ENCODE measurements at places on chromosomes 6 and 20. TPM values are rescaled to one million over a fixed set of nuclear protein-coding genes. Genes with fewer than 3 reads are reported as not detected.

The SLC44A4 gene
- not detected for total RNA-seq

The SNHG17 gene
- 33.4 TPM for total RNA-seq

The AIF1 gene
- 11.7 TPM for total RNA-seq

The MACROD2 gene
- total RNA-seq, result not detected

The MLN gene
- not detected for total RNA-seq

The DNAH8 gene
- 0.03 TPM for total RNA-seq

The HLA-DMB gene
- total RNA-seq, result 19.1 TPM

- DNase-seq, result no peak
Observed at GRCh38 chr20:33621717-33622400, 40.3 kb upstream of the C20orf144 start.

DNA sequence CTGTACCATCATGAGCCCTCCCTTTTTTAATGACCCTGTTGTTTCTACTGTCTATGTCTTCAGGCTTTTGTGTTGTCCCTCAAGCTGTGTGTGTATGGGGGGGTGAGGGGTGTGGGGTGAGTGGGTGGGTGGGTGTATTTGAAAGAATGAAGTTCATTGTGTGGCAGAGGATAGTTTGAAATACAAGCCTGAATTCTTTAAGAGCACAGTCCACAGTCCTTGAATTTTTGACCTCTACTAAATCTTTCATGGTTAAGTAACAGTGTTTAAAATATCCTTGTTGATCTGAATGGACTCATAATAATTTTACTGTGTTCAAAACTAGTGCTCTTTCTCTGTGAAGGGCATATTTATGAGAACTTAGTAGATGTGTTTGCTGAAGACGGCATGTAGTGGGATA lies 10.0 kb downstream of the MRAP2 start:
- DNase-seq, result no peak

GRCh38 chr6:95572098-95572497 lies 5.2 kb upstream of the MANEA start:
- no peak for DNase-seq

DNA sequence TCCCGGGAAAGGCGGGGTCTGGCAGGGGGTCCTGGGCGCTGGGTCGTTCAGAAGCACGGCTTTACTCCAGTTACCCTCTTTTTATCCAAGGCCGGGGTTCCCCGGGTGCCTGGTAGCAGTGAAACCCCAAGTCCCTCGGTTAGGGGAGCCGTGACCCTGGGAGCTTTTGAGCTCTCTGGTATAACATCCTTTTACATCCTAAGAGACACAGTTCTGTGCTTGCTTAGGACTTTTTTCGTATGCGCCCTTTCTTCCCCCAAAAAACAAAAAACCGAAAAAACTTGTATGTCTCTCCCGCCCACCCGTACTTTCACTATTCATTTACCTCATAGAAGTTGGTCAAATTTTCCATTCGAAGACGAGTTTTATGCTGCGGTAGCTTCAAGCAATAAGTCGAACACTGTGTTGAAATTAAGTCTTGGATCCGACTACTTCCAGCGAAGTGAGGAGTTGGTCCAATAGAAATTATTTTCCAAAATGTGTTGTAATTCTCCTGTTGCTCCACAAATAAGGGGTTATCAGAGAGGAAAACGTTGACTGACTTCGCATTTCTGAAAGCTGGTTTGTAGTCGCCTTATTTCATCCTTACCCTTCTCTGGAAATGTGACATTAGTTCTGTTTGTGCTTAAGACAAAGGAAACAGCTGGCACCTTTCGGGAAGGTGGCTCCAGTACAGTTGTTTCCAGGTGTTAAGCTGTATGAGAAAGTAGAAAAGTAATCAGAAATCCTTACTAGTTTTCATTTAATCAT lies 816 bp upstream of the MAN1A1 start:
- peak; percentile 57 for DNase-seq

DNA sequence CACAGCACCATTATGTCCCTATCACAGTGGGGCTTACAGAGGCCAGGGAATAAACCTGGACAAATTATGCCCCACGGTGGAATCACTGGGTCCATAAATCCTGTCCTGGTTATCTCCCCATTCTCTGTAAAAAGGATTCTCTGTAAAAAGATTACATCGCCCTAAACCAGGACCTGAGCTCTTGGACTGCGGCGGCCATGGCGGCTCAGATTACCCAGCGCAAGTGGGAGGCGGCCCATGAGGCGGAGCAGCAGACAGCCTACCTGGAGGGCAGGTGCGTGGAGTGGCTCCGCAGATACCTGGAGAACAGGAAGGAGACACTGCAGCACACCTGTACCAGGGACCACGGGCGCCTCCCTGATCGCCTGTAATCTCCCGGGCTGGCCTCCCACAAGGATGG lies 8.4 kb upstream of the HLA-A start:
- no peak for DNase-seq

DNA sequence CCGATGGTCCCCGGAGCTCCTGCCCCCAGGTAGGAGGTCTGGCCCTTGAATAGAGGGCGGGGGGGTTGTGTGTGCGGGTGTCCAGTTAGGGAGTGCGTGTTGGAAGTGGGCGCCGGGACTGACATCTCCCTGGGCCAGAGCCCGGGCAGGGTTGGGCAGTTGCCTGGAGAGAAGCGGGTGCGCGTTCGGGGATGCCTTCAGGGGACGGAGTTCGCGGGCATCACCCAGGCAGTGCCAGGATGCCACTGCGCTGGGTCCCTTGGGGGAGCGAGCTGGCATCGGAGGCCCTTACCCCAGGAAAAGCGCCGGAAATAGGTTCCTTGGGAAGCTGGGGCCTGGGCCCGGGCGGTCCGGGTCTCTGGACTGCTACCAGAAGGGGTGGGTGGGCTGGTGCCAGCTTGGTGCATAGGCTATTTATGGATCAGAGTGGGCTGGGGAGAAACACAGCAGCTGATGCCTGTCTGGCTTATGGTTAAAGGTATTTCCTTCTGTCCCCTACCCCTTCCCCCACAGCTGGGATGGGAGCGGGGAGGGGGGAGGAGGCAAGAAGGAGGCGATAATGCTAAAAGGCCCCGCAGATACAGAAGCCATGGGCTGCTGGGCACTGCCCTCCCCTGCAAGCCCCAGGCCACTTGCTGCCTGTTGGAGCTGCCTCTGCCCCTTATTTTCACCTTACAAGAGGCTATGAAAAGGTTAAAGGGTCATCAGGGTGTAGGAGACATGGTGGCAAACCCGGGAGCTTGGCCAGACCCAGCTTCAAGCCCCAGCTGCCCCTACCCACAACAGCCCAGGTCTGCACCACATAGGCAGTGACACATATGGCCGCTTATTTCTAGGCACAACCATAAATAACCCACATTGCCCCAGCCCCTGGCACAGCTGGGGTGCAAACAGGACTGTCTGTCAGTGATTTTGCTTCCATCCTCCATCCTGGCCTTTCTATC lies 638 bp downstream of the PACSIN1 start:
- no peak for DNase-seq

- DNase-seq, result no peak
Observed at GRCh38 chr6:45613656-45614055, 235.9 kb upstream of the SUPT3H start.

DNA sequence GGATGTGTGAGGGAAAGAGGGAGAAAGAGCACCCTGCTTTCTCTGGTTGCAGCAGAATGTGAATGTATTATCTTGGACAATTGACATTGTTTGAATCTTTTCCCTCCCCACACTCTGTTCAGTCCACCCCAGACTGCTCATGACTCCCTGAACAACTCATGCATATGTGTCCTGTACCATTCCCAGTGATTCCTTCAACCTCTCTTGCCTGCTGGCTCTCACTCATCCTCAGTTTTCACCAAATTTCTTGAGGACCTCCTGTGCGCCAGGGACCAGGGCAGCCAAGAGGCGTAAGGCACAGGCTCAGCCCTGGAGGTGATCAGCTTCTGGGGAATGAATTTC lies 5.4 kb downstream of the NOX3 start:
- DNase-seq, result no peak

DNA sequence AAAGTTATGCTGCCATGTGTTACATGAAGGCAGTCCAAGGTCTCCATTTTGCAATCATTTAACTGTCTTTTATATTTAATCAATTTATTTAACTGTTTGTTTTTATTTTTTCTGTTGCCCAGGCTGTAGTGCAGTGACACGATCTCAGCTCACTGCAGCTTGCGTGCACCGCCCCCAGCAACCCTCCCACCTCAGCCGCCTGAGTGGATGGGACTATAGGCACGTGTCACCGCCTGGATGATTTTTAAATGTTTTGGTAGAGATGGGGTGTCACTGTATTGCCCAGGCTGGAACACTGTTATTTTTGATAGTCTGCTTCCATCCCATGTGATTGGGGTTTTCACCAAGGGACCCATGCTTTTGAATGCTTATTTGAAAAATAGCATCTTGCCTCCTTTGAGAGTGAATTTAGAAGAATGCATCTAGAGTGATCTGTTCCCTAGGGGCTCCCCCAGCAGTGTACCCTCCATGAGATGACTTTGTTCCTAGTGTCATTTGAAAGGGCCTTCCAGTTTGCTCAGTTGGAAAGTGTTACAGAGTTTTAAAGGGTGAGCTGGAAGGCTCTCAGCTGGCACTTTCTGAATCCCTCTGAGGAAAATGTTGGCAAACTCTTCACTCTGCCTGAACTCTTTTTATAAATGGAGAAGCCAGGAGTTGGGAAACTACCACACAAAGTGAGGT lies 143.4 kb downstream of the JARID2 start:
- no peak for DNase-seq

Measured in activated CD4-positive, alpha-beta memory T cell treated with anti-CD3 and anti-CD28 coated beads, Interleukin-2, amount 10 ng/mL, durations not matched to agents 7 days and 5 days (primary cell).